Stimulated activated CD4-positive, alpha-beta T cell treated with anti-CD3 and anti-CD28 coated beads, Interleukin-12 subunit alpha, Interleukin-12 subunit beta, amount 100 ng/mL, for 24 hours (primary cell): ENCODE measurements at places on chromosomes 5 and 9.

DNA sequence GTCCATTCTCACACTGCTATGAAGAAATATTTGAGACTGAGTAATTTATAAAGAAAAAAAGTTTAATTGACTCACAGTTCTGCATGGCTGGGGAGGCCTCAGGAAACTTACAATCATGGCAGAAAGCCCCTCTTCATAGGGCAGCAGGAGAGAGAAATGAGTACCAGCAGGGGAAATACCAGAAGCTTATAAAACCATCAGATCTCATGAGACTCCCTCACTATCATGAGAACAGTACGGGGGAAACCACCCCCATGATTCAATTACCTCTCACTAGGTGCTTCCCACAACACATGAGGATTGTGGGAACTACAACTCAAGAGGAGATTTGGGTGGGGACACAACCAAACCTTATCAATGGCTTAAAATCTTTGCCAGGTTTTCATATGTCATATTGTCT, 20.3 kb upstream of the TENT4A start:
- no peak for DNase-seq

GRCh38 chr9:115106001-115106400, 12.0 kb downstream of the TNC start:
- DNase-seq = no peak

DNA sequence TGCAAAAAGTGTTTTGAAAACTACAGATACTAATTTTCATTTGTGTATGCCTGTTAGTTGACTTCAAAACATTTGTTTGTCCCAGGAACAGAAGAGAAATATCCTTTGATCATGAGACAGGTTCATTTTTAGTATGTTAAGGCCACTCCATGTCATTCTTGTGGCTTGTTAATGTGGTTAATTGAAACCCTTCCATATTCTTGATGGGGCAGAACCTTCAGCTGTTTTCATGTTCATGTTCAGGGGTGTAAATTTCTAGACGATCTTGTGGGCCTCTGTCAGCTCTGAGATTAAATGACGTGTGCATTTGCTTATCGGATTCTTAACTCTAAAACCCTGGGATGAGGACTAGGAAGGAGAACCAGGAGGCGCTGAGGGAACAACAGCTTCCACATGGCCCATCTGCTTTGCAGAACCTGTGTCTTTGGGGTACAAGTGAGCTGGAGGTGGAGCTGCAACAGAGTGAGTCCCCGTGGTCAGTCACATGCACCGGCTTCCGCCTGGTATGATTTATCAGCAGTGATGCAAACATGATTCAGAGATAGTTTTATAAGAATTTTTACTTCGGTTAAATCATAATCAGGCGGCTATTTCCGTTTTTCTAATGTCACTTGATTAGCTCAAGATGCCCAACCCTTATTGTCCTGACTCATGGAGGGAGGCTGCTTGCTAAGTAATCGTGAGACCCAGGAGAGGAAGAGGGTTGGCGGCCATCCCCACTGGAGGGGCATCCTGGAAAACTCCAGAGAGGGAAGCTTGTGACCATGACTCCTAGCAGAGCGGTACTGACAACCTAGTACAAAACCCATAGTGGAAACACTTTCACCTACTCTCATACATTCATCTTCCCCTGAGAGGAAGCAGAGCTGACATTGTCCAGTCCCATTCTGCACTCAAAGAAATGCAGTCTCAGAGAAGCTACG, 138.4 kb downstream of the C9orf152 start:
- no peak for DNase-seq

DNA sequence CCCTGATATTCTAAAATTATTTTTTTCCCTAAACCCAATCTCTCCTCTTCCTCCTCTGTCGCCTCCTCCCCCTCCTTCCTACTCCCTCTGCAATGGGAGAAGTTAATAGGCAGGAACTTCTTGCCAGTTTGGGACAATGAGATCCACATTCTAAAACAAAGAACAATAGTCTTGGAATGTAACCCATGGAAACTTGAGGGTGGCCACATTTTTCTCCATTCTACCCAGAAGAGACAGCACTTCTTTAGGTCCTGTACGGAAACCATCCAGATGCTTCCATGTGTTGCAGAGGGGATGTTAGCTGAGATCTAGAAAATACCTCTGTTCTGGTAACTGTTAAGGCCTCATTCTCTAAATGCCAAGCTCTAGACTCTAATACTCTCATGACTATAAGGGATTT, 10.0 kb downstream of the SPARC start:
- DNase-seq = no peak

DNA sequence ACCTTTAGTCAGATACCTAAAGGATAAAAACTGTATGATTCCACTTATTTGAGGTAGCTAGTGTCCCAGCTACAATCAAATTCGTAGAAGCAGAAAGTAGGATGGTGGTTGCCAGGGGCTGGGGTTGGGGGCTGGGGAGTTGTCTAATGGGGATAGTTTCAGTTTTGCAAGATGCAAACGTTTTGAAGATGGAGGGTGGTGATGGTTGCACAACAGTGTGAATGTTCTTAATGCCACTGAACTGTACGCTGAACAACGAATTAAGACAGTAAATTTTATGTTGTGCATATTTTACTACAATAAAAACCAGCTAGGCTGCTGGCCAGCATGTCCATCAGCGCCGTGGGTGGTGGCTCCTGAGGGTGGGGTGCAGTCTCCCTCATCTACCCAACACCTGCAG, 137.8 kb downstream of the GADD45G start:
- no peak for DNase-seq

DNA sequence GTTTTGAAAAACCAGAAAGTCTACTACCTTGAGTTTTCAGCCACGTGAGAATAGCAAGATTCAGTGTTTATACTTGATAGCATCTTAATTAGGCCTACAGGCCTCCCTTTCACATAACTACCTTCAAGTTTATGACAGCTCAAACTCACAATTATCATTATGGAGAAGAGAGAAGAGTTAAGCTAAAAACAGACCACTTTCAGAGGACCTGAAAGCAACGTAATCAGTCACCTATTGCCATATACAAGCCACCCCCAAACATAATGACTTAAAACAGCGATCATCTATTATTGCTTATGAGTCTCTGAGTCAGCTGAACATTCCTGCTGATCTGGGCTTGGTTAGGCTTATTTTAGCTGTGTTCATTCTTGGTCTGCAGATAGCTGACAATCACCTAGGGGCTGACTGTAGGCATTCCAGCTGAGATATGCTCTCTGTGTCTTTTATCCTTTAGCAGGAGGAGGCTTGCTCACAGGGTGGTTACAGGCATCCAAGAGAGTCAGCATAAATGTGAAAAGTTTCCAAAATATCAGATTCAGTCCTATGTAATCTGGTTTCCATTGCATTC, 130.9 kb downstream of the COX7C start:
- DNase-seq = no peak

GRCh38 chr5:122015471-122015870, 53.7 kb downstream of the SRFBP1 start:
- no peak for DNase-seq

GRCh38 chr5:59555596-59555995, 337.9 kb downstream of the PDE4D start:
- no peak for DNase-seq

DNA sequence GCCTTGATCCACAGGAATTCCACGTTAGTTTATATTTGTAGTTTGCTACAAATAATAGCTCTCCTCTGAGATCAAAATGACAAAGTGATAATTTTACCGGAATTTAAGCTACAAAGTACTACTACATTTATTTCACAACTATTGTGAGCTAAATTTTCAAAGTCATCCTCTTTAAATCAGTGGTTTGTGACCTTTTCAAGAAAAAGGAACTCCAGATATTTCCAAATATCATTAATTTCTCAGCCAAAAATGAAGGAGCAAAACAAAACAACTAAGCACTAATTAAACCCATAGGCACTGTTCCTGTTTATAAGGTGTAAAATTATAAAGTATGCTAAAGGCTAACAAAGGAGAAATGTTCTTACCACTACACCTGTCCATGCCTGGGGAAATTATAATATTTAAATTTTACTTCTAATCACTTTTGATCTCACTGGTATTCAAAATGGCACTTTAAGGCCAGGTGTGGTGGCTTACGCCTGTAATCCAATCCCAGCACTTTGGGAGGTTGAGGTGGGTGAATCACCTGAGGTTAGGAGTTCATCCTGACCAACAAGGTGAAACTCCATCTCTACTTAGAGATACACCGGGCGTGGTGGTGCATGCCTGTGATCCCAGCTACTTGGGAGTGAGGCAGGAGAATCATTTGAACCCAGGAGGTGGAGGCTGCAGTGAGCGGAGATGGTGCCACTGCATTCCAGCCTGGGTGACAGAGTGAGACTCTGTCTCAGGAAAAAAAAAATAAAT, 77.5 kb downstream of the CEMIP2 start:
- DNase-seq = no peak

GRCh38 chr5:159185773-159186172, 23.6 kb downstream of the RNF145 start:
- DNase-seq = no peak

DNA sequence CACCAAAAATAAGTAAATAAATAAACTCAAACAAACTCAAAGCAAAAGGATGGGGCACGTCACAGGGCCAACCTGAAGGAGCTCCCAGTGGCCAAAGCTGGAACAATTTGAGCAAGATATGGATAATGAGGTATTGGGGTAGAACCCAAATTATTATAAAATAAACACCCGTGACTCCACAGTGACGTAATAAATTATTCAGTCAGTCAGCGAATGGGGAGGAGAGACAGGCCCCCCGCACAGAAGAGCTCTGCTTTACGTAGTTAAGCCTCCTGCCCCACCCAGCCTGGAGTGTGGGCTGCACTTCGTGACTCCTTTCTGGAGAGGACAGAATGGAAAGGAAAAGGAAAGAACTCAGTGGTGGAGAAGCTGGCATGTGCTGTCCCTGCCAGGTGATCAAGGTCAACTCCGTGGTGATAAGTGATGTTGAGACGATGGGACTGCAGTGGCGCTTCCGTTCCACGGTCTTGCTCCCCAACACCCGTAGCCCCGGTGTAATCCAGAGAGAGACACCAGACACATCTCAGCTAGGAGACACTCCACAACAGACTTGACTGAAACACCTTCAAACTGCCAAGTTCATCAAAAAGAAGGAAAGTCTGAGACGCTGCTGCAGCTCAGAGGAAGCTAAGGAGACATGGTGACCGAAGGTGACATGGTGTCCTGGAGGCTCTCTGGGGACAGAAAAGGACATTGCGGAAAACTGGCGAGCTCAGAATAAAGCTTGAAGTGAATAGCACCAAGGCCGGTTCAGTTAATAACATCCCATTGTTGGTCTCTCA, 83.3 kb upstream of the COL5A1 start:
- DNase-seq = no peak

DNA sequence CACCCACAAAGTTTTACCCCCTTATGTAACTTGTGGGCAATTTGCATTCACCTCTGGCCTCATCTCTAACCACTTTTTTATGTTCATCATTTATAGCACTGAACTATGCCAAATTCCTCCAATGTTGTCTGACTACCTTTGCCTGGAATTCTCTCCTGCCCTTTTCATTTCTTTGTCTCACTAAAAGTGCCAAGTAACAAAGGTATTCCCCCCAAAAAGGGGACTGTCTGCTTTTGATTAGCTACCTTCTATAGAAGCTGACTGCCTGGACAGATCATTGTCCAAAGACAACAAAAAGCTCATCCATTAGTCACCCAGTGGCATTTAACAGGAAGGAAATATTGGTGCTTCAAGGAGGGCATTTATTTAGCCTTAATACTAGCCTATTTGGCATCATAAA, 189.9 kb upstream of the VCAN start:
- no peak for DNase-seq

DNA sequence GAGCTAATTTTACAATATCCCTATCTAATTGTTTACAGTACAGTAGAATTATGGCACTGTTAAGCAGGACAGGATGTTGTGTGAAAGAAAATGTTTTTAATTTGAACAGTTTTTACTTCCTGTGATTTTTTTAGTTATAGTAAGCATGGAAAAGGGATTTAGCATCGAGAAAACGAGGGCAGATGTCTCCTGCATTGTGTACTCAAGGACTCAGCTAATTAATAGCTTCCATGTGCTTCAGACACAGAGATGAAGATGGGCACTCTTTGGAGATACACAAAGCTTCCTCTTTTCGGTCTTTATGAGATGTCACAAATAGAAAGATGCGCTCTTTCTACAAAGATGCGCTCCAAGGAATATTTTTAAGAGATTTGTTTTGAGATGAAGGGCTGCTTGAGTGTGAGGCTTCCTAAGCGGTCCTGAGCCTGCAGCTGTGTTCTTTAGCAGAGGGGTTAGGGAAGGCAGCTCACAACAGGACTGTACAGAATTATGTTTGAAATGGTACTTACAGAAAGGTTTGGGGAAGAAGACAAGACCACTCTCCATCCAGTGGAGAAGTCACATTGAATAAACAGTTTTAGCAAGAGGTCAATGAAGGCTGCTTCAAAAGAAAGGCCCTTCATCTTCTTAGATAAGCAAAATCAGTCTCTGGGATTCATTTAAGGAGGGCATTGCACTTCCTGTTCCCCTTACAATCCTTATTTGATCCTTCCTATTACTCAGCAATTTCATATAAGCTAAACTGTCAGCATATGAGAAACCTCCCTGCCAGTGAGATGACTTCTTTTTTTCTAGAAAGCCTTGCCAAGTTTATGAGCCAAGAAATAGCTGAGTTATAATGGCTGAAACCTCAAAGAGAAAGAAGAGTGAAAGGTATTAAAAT, 311.5 kb downstream of the EFNA5 start:
- DNase-seq = no peak

DNA sequence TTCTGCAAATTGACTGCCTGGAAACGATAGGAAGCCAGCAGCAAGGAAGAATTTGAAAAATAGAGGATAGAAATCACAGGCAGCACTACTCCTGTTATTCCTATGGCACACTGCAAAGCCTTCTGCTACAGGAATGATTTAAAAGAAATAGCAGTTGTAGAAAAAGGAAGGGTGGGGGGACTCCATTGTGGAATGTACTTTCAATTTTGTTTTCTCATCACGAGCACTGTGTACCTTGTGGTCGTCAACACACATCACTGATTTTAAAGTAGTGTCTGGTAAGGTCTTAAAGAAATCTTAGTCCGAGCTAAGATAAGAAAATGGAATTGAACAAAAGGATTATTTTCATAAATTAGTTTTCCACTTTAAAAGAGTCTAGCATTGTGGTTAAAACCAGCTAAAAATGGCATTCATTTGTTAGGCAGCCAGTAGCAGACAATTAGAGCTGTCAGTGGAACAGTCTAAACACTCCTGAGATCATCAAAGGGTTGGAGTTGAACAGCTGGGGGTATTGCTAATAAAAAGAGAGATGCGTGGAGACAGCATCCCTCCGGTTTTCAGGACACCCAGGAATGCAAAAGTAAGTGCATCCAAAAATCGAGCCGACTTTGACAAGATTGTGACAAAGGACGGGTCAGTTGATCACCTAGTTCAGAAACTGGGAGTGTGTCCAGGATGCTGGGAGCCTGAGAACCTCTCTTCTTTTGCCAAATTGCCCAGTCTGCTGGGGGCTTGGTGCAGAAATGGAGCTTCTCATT, 97.8 kb upstream of the WWC1 start:
- no peak for DNase-seq
